Activated CD4-positive, alpha-beta memory T cell treated with anti-CD3 and anti-CD28 coated beads for 36 hours (primary cell): ENCODE measurements at places on chromosomes 11 and 22. TPM values are rescaled to one million over a fixed set of nuclear protein-coding genes. Genes with fewer than 3 reads are reported as not detected.

- DNase-seq: no peak
- H3K4me3 ChIP-seq: no peak overlapping the region
- H3K4me1 ChIP-seq: peaks cover 42% of the 10 kb centered on the region
- H3K36me3 ChIP-seq: peaks cover 6% of the 10 kb centered on the region
These were observed 100.0 kb downstream of the PTPRJ start for GRCh38 chr11:48080301-48080861.

DNA sequence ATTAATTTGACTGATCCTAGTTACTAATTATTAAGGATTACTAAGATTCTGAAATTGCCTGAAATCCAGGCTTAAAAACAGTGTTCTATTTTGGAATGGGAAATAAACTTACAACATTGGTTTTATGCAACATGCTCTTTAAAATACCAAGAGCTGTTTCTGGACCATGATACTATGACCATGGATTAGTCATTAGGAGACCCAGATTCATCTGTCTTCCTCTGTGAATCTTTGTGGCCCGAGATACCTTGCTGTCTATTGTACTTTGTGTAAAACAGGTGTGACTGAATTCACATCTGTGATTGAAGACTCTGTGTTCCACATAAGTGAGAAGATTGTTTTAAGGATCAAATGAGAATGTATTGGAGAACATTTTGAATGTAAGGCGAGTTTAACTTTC is 98.8 kb downstream of the HSD17B12 start:
- H3K4me3 ChIP-seq: no peak overlapping the region
- no peaks in the 10 kb centered on the region for H3K27me3 ChIP-seq
- H3K27ac ChIP-seq: no peak overlapping the region
- H3K4me1 ChIP-seq: no peaks in the 10 kb centered on the region

The OR1S2 gene
- not detected for total RNA-seq

The C22orf31 gene
- total RNA-seq: not detected

The RTL10 gene
- total RNA-seq: 11.5 TPM
